NCI-H446 treated with DMSO at 0.1 percent for 48 hours (cell line): ENCODE measurements at places on chromosomes 16 and 17.

- DNase-seq: no peak
Measured at GRCh38 chr16:505479-506245, 21.9 kb upstream of the CAPN15 start.

- no peak for DNase-seq
Measured at GRCh38 chr16:64356267-64356666, 765.6 kb downstream of the CDH11 start.

DNA sequence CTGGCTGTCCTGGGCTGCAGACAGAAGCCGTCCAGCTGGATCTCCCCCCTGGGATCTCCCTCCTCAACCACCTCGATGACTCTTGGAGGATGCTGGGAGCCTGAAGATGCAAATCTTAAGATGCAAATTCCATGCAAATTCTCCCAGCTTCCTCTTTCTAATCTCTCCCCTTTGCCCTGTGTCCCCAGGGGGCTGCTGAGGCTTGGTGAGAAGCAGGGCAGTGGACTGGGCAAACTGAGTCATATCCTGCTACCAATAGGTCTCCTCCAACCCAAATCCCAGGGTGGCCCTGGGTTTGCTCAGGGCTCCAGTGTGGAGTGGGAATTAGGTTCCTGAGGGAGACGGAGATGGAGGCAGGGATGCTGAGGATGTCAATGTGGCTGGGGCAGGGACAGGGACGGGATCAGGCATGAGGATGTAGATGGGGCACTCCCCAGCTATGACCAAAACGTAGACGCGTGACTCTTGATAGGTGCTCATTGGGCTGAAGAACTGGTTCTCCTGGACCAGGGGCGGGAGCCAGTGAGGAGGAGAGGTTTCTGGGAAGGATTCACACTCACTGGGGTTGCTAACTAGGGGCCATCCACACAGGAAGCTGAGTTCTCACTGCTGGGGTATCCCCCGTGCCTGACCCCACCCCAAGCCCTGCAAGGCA lies 3.6 kb upstream of the ALOX12B start:
- DNase-seq: no peak

DNA sequence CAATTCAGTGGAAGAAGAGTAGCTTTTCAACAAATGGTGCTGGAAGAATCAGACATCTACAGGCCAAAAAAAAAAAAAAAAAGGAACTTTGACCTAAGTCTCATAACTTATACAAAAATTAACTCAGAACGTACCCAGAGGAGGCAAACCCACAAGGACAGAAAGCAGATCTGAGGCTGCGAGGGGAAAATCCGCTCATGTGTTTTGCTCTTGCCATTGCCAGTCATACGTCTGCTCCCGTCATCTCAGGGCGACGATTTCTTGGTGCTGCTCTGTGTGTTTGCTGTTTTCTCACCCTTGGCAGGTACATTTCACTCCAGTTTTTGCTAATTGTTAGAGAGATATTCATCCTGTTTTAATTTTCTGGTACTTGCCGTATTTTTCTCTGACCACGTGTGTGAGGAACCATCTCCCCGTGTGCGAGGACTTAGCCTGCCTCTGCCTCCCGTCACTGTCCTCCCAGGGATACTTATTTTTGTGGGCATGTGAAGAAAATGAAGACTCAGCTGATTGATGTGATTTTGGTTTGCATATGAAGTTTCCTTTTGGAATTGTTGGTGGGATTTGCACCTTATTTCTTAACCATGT lies 33.4 kb upstream of the ACSF3 start:
- DNase-seq: no peak

- no peak for DNase-seq
Measured at GRCh38 chr16:79071424-79071823, 529.1 kb downstream of the MAF start.

DNA sequence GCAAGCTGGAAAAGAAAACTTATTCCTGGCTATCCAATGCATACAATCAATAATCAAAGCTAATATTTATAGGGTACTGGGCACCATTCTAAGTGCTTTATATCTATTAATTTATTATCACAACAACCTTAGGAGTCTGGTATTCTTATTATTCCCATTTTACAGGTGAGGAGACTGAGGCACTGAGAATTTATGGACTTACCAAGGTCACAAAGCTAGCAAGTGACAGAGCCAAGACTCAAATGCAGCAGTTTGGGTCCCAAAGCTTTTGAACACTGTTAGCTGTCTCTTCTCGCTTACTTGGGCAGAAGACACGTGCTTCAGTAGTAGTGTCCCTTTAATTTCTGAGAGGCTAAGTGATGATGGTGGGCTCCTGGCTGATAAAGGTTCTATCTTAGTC lies 152.6 kb downstream of the AATF start:
- DNase-seq: no peak

DNA sequence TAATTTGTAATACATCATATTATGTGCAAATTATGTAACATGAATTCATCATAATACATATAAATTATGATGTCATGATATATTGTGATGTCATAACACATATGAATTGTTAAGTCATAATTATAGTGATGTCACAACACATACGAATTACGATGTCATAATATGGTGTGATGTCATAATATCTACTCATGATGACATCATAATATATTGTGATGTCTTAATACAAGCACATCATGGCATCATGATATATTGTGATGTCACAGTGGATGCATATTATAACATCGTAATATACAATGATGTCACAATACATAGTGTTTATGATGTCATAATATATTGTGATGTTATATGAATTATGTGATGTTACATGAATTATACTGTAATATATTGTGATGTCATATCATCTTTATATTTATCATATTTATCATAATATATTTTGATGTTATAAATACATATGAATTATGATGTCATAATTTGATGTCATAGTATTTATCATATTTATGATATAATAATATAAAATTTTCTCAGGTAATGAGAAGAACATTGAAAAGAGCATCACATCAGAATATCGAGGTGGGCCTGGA lies 1793.0 kb downstream of the TP53TG3F start:
- no peak for DNase-seq

DNA sequence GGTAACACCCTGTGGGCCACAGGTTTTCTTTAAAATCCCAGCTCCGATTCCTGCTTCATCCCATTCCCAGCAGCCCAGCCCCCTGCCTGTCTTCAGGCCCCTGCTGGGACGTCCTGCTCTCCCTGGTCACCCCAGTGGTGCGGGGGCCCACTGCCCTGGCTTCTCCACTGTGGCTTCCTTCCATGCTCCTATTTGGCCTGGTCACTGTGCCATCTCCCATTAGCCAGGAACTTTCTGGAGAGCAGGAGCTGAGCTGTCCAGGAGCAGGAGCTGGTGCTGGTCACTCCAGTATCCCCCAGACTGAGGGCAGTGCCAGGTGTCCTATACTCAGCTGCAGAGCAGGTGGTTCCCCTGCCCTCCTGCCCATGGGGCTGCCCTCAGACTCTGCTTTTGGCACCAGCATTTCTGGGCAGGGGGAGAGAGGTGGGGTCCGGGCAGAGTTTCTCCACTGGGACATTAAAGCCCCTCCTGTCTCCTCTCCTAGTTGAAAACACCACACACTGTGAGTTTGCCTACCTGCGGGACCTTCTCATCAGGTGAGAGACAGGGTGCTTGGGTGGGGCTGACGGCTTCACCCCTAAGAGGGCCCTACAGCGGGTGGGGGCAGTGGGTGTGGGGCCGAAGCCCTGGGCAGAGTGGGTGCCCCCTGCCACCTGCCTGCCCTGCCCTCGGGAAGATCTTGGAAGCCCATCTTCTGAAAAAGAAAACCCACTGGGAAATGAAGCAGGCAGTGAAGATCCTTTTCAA lies 356.2 kb downstream of the SEC14L1 start:
- no peak for DNase-seq

- DNase-seq: no peak
Measured at GRCh38 chr16:1918351-1919326, at the start of gene HS3ST6. Gene HS3ST6 (minus strand): TSS chr16:1918415. CDS start chr16:1918323, 92 bp downstream.

GRCh38 chr16:1048442-1049112 lies 24.0 kb upstream of the SSTR5 start:
- DNase-seq: no peak

- DNase-seq: no peak
Measured at GRCh38 chr17:49830605-49831004, 17.3 kb downstream of the TAC4 start.

- DNase-seq: no peak
Measured at GRCh38 chr17:79332011-79332554, 257.5 kb downstream of the ENGASE start.

GRCh38 chr17:82056729-82057621 lies 5.3 kb downstream of the GPS1 start:
- DNase-seq: no peak

- no peak for DNase-seq
Measured at GRCh38 chr16:46889942-46890300, 5.8 kb downstream of the GPT2 start.

DNA sequence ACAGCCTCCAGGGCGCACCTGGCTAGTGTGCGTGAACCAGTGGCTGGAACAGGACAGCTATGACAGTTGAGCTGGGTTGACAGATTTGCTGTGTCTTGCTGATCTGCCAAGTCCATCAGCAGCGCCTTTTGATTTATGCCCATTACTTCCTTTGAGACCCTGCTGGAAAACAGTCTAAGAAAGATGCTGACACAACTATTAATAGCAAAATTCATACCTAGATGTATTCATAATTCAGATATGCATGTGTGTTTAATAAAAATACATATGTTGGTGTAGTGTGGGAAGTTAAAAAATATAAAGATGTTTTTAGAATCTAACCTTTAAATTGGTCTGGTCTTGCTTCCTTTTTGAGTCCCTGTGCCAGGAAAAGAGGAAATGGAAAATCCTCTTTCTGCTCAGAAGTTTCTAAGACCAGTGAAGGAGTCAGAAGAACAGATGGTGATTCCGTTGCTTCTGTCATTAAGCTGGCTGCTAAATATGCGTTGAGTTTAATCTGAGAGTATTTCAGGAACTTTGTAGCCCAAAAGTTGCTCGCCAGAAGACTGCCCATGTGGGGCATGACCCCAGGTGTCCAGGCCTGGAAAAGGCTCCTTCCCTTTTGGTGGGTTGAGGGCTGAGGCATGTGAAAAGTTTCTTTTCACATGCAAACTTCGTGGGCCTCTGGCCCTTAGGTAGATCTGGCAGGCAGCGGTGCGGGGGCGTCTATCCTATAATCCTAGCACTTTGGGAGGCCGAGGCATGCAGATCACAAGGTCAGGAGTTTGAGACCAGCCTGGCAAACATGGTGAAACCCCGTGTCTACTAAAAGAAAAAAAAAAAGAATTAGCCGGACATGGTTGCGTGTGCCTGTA lies 40.0 kb upstream of the ENDOV start:
- no peak for DNase-seq

DNA sequence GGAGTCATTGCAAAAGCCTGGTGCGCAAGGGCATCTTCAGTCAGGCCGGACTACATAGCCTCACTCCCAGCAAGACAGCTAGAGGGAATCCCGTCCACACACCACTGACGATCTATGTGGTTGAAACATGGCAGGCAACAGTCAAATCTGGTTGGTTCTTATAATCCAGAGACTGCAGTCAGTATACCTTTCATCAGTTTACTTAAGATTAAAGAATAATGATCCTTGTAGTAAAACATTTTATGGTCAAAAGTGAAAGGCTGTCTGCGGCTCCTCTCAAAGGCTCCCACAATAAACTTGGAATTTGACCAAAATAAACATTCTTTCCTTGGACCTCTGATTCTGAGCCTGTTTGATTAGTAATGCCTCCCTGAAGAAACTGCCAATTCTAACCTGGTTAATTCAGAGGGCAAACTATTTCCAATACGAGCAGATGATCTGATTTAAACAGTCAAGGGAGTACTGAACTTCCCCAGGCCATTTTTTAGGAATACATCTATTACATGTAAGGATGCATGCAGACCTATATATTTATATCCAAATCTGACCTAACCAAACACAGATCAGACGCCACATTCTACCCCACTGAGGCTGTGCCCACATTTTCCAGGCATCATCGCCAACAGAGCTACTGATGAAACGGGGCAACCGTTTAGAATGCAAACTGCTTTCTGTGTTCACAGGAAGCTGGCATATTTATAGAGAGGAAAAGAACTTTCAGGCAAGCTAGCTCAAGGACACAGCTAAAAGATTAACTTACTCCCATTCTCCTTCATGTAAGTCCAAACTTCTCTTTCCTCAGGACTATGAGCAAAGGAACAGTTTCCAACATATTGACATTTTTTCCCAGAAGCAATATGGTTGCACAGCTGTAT lies 15.3 kb upstream of the TXNDC11 start:
- DNase-seq: no peak

GRCh38 chr17:34171245-34171818 lies 83.8 kb upstream of the CCL2 start:
- DNase-seq: no peak

GRCh38 chr17:80795090-80795580 lies 196.5 kb upstream of the CHMP6 start:
- no peak for DNase-seq

GRCh38 chr16:87464691-87465300 lies 28.0 kb downstream of the ZCCHC14 start:
- no peak for DNase-seq

DNA sequence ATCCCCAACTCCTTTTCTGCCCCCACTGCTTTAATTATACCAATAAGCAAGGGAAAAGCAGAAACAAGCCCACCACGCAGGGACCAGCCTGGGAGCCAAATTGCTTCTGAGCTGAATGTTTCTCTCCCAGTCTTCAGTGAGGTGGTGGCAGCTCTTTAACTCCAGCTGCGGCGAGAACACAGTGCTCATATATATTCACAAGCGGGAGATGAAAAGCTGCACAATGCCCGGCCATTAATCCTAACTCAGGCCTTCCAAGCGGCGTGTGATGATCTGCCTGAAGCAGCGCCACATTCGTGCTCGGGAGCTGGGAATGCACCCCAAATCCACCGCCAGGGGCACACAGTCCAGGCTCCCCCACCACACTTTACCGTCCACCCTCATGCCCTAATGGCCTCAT lies 203.7 kb upstream of the SDK2 start:
- DNase-seq: no peak

DNA sequence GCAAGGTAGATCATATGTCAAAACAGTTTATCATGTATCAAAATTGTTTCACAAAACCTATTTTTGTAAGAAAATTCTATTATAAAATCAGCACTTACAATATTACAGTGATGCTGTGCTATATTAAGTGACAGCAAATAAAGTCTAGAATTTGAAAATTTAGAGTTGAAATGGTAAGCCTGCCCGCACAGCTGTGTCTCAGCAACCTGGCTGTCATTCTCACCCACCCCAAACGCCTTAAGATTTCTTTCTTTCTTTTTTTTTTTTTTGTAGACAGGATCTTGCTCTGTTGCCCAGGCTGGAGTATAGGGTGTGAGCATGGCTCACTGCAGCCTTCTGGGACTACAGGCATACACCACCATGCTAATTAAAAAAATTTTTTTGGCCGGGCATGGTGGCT lies 26.8 kb downstream of the CDK5R1 start:
- no peak for DNase-seq

DNA sequence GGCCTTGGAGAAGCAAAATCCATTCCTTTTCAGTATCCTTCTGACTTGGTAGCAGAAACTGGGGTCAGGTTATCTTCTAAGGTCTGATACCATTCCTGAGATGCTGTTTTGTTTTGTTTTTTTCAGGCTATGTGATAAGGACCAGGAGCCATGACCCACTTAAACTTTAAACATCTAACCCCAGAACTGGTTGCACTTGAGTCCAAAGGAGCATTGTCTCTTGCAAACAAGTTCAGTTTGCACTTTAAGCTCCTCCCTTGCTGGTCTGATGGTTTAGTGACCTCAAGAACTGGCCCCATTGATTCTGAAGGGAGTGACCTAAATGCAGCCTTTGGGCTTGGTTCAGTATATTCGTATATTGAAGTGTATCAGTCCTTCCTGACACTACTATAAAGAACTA lies 75.2 kb downstream of the ERCC4 start:
- no peak for DNase-seq
